ENCODE measurements at places on chromosomes 16 and 17. TPM values are rescaled to one million over a fixed set of nuclear protein-coding genes. Genes with fewer than 3 reads are reported as not detected.

The ZFHX3 gene
- 8.9 TPM for total RNA-seq

The NTN1 gene
- 11.5 TPM for total RNA-seq

The DNAH9 gene
- 0.20 TPM for total RNA-seq

The ERN2 gene
- total RNA-seq, result 0.05 TPM

The KLHL10 gene
- not detected for total RNA-seq

The TMEM88 gene
- 1.3 TPM for total RNA-seq

The C16orf86 gene
- 5.5 TPM for total RNA-seq

The SPATA22 gene
- total RNA-seq, result not detected

The TVP23B gene
- 21.2 TPM for total RNA-seq

The KRTAP4-5 gene
- total RNA-seq, result not detected

The CA7 gene
- total RNA-seq, result not detected

The SCIMP gene
- 2.3 TPM for total RNA-seq

The CHST5 gene
- not detected for total RNA-seq

The LPCAT2 gene
- 1.6 TPM for total RNA-seq

The G6PC3 gene
- total RNA-seq, result 8.9 TPM

The DNAH3 gene
- not detected for total RNA-seq

The EZH1 gene
- total RNA-seq, result 12.1 TPM

The ZKSCAN2 gene
- 2.1 TPM for total RNA-seq

The USB1 gene
- 28.4 TPM for total RNA-seq

The SULT1A4 gene
- total RNA-seq, result 8.3 TPM

The ANKFN1 gene
- not detected for total RNA-seq

The KRTAP4-3 gene
- not detected for total RNA-seq

The CTRB1 gene
- 9.7 TPM for total RNA-seq
